B cell (primary cell): ENCODE measurements at places on chromosomes 13 and 19.

GRCh38 chr19:56712611-56713276, 41.2 kb upstream of the ZNF835 start:
- no peak for DNase-seq

- DNase-seq = peak; percentile 47
Measured at GRCh38 chr13:50365408-50366391, 350.5 kb downstream of the KCNRG start.

DNA sequence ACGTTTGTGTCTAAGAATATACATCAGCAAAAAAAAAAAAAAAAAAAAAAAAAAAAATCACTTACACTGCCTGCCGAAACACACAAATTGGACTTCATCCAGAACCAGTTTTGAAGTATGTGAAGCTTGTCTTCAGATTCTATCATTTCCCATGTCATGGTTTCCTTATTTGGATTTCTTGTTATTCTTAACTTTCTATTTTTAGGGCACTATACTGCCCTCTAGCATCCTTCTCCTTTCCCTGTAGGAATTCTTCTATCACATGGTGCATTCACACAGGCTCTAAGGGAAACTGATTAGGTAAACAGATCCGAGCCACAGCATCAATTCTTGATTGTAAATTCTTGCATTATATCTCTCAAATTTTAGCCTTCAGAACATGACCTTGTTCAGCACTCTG, 1507.5 kb downstream of the OLFM4 start:
- DNase-seq = no peak

- no peak for DNase-seq
Measured at GRCh38 chr13:51934461-51935087, 72.8 kb downstream of the CCDC70 start.

GRCh38 chr19:56356944-56357343, 36.4 kb downstream of the ZNF582 start:
- DNase-seq = no peak

- peak; percentile 29 for DNase-seq
Measured at GRCh38 chr13:94712812-94713560, 641 bp upstream of the SOX21 start.

- DNase-seq = no peak
Measured at GRCh38 chr19:5621945-5622464, 571 bp downstream of the SAFB2 start.

- DNase-seq = no peak
Measured at GRCh38 chr13:66663206-66663605, 566.9 kb downstream of the PCDH9 start.

- DNase-seq = no peak
Measured at GRCh38 chr13:111132948-111133347, 17.8 kb downstream of the ARHGEF7 start.

DNA sequence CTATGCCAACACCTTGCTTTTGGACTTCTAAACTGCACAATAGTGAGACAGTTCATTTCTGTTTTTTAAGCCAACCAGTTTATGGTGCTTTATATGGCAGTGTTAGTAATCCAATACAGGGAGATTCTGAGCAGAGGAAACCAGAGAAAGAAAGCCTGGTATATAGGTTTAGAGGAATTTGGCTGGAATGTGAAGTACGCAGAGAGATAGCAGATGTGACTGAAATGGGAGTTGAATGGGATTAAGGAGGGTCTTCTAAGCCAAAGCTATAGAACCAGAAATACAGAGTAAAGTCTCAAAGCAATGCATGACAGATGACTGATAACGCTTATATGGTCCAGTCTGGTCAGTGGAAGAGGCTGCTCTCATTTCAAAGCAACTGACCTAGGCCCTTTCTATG, 453.7 kb downstream of the GPC6 start:
- no peak for DNase-seq

GRCh38 chr13:109361562-109362289, 424.7 kb downstream of the IRS2 start:
- no peak for DNase-seq

DNA sequence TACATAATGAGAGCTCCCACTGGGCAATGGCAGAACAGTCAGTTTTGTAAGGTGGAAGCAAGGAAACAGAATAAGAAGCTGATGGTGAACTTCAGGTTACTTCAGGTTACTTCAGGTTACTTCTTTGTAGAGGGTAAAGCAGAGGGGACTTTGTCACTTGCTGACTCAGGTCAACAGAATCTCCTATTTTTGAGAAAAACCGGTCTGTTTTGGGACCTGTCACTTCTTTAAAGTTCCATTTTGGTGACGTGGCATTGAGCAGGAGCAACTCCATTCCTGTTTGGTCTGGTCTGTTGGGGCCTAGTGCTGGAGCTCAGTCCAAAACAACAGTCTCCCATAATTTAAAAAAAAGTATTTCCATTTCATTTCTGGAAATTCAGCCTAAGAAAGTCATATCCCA, 29.7 kb downstream of the ATP11A start:
- DNase-seq = no peak

DNA sequence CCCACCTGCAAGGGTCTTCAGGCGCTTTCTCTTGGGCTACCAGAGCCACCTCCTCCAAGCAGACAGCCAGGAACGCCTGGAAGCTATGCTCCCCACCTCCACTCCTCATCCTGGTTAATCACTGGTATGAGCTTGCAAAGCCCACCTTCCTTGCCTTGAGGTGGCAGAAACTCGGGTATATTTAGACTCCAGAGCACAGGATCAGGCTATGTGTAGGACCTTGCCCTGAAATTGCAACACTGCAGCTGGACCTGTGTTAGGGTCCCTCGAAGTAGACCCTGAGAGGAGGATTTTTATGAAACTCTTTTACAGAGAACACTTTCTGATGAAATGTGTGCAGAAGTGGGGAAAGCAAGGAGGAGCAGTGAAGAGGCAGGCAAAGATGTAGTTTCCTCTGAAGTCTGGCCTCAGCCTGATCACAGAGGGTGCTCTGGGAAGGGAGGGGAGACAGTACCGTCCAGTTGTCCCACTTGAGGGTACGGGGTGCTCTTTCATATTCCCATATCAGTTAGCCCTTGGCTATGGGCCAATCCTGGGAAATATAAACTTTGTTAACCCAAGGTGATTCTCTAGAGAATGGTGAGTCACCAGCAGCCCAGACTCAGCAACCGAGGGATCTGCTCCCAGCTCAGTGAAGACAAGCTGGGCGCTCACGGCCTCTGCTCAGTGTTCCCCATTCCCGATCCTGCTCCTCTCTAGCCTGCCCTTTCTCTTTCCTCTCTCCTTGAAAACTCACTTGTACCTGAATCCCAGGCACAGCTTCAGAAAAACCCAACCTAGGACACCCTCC, 157.9 kb downstream of the UQCRFS1 start:
- no peak for DNase-seq
